ENCODE measurements at places on chromosomes 6 and 20.
A peak's percentile ranks its signal among the peaks of the same experiment; 100 is the strongest.

GRCh38 chr20:36941401-36941835 is 10.1 kb downstream of the SAMHD1 start:
- no peak for DNase-seq

DNA sequence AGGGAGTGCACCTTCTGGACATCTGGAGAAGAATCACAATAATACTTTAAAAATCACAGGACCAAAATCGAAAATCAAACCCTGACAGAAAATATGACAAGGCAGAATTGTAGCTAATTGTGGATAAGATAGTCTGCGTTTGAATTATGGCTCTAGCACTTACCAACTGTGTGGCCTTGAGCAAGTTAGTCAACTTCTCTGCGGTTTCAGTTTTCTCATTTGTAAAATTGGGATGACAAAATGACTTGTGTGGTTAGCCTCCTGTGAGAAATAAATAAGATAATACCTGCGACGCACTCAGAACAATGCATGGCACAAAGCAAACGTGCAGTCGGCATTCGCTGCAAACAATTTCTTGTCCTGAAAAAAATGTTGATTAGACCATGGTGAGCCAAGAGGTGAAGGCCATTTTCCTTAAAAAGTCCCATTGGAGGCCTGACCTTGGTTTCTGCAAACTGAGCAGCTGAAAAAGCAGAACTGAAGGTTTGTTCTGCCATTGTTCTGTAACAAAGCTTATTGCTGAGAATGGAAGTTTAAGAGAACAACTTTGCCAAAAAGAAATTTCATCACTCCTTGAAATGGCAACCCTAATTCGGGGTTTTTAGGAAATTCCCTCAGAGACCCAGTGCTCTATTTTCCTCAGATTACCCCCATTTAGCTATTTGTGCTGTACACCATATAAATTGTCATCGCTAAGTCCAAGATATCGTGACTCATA is 266.3 kb downstream of the ERMARD start:
- DNase-seq, result no peak

DNA sequence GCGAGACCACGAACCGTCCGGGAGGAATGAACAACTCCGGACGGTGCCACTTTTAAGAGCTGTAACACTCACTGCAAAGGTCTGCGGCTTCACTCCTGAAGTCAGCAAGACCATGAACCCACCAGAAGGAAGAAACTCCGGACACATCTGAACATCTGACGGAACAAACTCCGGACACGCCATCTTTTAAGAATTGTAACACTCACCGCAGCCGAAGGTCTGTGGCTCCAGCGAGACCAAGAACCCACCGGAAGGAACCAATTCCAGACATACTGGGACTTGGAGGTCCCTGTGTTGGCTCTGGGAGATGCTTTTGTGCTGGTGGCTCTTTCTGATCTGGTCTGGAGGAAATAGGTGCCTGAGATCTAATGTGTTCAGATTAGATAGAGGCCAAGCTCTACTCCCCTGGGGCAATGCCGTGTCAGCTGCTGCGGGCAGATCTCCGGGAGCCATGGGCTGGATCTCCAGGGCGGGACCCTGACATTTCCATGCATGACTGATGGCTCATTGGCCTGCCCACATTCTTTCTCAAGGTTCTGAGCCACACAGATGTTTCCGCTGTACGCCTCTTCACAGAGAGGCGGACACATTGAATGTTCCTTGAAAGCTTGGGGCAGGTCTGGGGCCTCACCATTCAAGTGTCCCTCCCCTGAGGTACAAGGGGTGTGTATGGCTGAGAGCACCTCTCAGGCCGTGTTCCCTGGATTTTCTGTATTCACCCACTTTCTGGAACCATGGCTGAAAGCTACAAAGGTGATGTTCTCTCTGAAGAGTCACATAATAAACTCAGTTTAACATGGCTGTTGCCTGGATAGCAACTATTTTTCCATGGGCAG is 29.3 kb downstream of the GMPR start:
- DNase-seq, result no peak

DNA sequence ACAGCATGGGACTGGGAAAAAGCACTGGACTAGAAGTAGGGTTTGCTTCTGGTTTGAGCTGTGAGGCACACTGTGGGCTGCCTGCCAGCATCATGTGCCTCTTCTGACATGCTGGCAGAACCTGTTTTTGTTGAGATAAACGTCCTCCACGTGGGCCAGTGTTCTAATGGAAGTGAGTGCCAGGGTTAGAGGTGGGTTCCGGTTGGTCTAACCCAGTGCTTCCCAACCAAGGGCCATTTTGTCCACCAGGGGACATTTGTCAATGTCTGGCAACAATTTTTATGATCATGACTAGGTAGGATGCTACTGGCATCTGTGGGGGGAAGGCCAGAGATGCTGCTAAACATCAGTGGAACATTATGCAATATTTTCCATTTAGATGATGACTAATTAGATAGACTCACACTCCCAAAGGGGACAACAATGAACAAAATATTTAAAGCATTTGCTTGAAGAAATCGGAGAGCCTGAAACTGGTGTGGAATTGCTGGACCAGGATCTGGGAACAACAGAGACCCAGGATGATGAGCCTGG is 7.8 kb upstream of the APMAP start:
- DNase-seq, result peak; percentile 66

DNA sequence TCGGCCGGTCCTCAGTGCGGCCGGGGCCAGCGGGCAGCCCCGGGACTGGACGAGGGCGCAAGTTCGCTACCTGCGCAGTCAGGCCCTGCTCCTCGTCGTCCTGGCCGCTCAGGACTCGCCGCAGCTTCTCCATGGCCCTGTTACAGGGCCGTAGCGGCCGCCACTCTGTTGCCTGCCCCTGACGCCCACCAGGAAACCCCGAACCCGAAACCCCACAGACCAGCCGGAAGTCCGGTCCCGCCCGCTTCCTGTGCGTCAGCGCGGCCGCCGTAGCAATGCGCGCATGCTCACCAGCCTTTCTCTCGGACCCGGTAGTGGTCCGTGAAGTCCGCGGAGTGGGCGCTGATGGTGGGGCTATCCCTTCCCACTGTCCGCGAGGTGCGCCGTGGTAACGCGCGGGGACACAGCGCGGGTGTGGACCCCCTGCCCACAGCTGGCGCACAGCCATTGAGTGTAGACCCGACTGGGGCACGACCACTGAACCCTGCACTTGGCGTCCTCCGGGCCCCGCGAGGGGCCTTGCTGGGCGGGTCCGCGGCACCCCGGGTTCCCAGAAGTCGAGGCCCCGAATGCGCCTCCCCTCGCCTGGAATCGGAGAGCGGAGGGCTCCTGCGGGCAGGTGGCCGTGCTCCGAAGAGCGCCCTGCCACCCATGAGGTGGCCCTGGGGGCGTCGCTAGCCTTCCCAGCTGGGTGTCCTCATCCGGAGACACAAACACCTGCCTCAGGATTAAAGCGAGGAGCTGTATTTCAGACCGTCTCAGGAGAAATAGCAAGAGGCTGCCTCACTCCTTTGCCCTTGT is at the start of gene SFT2D1:
TSS of gene SFT2D1 (minus strand) at position 197 of the 801 bp plus-strand sequence. CDS start at position 133, 64 bp downstream.
- DNase-seq, result peak; percentile 87

DNA sequence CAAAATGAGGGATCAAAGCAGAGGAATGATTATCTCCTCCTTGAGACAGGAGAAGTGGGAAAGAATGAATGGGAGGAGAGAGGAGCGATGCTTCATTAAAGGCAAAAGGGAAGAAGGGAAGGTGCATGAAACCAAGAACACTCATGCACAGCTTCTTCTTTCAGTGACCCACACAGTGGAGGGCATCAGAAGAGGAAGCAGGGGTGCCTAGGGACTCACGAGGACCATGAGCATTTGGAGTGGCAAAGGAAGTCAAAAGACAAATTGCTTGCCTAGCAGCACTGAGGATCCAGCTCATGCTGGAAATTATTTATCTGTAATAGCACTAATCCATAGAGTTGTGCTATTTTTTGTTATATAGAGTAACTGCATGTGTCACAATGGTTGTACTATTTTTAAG is 66.1 kb downstream of the SMLR1 start:
- DNase-seq, result peak; percentile 18

DNA sequence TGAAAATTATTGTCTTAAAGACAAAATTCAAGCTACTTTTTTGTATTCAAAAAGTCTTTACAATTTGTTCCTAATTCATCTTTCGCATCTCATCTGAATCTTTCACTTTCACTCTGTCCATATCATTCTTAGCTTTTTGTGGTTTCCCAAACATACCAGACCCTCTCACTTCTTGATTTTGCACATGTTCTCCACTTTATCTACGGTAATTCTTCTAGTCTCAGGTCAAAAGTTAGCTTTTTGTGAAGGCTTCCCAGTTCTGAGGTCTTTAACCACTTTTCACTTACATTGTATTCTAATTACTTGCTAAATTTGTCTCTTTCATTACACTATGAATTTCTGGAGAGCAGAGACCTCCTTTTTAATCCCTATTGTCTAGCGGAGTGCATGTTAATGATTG is 34.6 kb upstream of the EPHA7 start:
- DNase-seq, result no peak

GRCh38 chr6:24574809-24575208 is 71.2 kb downstream of the KIAA0319 start:
- DNase-seq, result peak; percentile 3

DNA sequence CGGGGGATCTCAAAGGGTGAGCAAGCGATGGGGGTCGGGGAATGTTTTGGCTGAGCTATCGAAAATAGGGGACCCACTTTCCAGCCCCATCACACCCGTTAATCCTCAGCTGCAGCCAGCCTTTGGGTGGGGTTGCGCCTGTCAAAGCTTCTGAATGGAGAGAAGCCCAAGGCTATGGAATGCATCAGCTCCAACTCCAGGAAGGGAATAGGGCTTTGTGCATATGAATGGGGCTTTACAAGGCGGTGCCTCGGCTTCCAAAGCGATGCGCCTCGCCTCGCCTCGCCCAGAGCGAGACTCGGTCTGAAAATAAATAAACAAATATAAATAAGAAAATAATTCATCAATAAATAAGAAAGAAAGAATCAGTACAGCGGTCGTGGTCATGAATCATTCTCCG is 751.4 kb upstream of the DEFB115 start:
- no peak for DNase-seq

DNA sequence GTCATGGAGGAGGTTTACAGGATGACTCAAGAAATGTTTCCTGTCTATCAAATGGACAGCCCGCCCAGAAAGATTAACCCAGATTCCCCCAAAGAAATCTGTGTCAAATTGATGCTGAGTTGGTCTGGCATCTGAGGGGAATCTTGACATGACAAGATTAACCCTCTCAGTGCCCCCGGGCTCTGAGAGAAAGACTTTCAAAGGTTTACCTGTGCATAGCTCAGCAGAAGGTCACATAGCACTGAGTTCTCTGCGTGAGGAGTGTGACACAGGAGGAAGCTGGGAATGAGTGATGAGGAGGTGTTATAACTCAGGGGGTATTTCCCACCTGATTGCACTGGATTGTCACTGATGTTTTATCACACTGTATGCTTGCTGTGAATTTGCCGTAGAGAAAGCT is 601.2 kb downstream of the DHX35 start:
- DNase-seq, result no peak

DNA sequence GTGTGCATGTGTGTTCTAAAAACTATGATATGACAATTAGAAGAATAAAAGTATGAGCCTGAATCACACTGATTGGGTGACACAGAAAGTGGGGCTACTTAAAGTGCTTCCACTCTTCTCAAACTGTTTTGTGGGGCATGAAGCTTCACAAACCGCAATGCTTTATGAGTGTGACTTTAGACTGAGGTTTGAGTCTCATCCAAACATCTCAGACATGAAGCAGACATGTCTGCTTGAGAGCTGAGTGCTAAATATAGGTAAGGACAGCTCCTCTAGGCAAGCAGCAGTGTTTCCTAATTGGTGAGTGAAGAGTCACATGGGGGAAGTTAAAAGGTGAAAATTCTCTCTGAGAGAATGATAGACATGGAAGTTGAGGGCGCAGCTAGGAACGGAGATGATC is 726.9 kb upstream of the CITED2 start:
- DNase-seq, result no peak

DNA sequence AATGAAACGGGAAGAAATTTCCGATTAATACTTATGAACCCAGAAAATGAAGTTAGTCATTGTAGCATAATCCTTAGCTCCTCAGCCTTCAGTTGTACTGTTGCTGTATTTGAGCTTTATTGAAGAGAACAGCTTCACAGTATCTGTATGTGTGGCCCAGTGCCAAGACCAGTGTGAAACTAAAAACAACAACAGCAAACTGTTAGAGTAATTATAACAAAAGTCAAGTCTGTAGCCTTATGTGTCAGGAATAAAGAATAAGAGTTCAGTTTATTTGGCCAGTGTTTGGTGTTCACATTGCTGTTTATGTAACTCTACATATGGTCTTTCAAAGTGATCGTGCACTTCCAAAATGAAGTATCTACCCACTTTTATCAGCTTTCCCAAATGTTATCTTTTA is 70.9 kb downstream of the ARID1B start:
- no peak for DNase-seq

DNA sequence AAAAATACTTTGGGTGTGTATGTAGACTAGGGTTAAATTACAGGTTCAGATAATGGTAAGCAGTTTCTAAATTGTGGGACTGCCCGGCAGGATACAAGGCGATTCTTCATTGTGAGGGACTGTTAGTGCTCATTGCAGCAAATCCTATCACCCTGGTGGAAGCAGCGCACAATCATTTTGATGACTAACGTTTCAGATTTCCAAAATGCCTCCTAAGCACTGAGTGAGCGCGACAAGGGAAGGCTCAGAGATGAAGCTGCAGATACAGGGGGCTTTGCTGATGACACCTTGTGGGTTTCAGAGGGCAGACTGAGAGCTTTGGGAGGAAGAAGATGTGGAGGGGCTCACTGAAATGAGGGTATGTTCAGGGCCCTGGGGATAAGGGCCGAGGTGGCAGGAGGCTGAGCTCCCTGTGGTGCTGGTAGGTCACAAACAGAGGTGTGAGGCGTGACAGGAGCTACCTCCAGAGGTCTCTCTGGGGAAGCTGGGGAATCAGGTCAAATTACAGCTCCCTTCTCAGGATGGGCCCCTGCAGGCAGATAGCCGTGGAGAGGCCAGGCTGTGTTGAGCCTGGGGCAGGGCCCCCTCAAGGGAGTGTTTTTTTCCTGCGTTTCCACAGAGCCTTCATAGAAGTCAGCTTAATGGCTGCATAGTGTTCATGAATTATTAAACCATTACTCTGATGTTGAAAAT is 84.5 kb upstream of the FYN start:
- peak; percentile 50 for DNase-seq

DNA sequence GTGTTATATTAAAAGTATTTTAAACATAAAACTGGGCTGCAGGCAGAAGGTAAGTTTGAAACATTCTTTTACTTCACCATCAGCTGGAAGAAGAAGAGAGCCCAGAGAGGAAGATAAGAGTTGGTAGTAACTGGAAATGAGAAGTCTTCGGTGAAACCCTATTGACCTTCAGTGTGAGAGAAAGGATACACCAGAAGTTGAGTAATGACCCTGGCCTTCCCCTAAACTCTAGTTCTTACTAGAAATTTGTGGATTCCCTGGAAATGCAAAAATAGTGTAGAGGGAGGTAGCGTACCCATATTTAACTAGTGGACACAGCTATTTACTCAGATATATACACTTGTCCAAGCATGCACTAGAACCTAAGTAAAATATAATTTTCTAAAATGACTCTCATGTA is 8.0 kb upstream of the EPM2A start:
- DNase-seq, result no peak

- peak; percentile 55 for DNase-seq
Observed at GRCh38 chr6:137218473-137218916, 690 bp downstream of the IFNGR1 start.
